ENCODE measurements at places on chromosomes 5 and 9.
A peak's percentile ranks its signal among the peaks of the same experiment; 100 is the strongest.

DNA sequence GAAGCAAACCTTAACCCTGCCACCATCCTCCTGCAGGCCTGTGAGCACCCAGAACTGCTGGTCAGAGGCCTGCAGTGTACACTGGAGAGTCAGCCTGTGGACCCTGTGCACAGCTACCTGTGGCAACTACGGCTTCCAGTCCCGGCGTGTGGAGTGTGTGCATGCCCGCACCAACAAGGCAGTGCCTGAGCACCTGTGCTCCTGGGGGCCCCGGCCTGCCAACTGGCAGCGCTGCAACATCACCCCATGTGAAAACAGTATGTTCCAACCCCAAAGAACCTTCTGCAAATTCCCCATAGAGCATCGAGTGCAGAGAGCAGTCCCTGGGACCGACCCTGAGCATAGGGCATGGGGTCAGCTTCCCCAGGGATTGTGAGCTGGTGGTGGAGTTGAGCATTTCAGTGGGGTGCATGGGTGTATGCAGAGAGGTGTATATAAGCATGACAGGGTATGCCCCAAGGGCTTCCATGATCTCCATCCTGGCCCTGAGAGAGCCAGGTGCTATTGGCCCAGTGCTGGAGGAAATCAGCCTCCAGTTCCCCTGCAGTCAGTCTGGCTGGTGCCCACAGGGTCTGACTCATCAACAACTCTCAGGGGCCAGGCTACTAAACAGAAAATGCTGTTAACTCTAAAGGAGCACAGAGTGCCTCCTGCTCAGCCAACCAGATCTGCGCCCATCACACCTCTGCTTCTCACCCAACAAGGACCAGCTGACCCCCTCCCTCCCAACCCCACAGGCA lies 126.2 kb downstream of the SAXO1 start:
- no peak for DNase-seq

GRCh38 chr9:36935768-36936497 lies 98.1 kb downstream of the PAX5 start:
- DNase-seq: no peak

GRCh38 chr5:2546938-2547337 lies 204.5 kb downstream of the IRX2 start:
- DNase-seq: no peak

GRCh38 chr5:156164306-156164705 lies 162.7 kb upstream of the SGCD start:
- DNase-seq: no peak

DNA sequence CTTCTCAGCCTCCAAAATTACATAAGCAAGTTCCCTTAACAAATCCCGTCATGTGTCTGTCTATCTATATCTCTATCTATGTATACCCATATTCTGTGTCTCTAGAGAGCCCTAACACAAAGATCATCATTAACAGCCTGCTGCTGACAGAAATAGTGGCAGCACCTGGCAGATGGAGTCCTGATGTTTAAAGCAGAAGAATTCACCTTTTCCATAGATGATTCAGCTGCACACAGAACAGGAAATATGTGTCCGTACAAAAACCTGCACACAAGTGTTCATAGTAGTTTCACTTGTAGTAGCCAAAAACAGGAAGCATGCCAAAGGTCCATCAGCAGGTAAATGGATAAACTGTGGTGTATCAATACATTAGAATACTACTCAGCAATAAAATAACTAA lies 45.0 kb upstream of the ACO1 start:
- DNase-seq: no peak

- no peak for DNase-seq
Measured at GRCh38 chr9:129285979-129286772, 108.1 kb upstream of the IER5L start.

- DNase-seq: no peak
Measured at GRCh38 chr9:10144355-10144754, 468.4 kb downstream of the PTPRD start.

DNA sequence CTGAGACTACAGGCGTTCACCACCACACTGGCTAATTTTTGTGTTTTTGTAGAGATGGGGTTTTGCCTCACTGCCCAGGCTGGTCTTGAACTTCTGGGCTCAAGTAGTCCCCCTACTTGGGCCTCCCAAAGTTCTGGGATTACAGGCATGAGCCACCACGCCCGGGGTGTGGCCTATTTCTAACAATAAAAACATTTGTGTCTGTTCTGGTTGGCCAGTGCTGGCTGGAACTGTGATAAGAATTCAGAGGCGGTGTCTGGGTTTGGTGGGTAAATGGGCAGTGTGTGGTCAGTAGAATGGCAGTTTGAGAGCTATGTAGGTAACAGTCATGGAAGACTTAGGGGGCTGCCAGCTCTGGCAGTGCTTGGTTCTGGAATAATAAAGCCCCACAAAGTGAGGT lies 46.9 kb upstream of the SYNPO start:
- DNase-seq: no peak

DNA sequence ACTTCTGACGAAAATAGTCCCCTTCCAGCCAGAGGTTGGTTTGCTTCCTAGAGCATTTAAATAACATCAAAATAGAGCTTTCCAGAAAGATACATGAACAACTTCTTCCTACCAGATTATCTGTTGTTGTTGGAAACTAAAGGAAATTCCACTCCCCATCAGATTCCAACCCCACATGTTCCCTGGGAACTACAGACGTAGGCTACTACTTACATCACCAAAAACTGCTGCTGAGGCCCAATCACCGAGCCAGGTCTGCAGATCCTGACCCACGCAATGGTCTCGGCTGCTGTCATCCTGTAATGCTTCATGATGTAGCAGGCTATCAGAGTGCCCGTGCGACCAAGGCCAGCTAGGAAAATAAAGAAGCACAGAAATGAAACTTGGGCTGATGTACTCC lies 73.4 kb downstream of the HABP4 start:
- DNase-seq: no peak

DNA sequence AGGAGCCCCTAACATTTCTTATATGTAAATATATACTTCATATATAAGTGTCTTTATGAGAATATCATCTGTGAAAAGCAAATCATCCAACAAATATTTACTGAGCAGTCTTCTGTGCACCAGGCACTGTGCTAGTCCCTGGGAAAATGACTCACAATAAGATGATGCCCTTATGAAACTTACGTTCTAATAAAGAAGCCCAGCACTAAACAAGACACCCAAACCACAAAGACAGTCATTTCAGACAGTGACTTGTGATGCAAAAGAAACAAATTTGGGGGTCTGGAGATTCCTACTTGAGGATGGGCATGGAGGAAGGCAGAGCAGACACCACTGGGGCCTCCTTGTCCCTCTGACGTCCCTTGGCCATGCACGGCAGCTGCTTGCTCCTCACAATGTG lies 30.6 kb upstream of the PPP1R2B start:
- DNase-seq: no peak

DNA sequence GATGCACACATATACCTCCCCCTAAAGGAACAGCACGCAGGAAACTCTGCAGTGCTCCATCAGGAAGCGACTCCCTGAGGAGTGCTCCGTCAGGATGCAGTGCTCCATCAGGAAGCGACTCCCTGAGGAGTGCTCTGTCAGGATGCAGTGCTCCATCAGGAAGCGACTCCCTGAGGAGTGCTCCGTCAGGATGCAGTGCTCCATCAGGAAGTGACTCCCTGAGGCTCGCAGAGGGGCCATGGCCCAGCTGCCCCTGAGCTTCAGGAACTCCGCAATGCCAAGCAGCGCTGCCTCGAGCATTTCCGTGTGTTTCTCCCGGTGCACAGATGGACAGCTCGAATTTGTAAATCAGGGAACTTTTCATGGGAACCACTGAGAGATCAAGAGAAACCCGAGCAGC lies 88.1 kb downstream of the PAX5 start:
- DNase-seq: no peak

DNA sequence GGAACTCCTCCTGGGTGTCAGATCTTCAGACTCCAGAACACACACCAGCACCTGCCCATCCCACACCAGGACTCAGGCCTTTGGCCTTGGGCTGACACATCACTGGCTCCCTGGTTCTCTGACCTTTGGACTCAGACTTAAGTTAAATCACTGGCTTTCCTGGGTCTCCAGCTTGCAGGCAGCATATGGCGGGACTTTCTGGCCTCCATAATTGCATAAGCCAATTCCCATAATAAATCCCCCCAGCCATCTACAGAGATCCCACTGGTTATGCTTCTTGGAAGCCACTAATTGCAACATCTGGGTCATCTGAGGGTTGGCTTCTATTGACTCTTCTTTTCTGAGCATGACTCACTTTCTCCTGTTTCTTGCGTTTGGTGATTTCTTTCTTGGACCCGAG lies 80.3 kb upstream of the SARDH start:
- no peak for DNase-seq

- no peak for DNase-seq
Measured at GRCh38 chr9:135049460-135049859, 38.0 kb upstream of the OLFM1 start.

GRCh38 chr5:142056816-142057696 lies 44.2 kb upstream of the GNPDA1 start:
- no peak for DNase-seq

GRCh38 chr9:91768977-91769916 lies 180.8 kb downstream of the ROR2 start:
- DNase-seq: no peak

- DNase-seq: no peak
Measured at GRCh38 chr5:53116597-53116996, 7.0 kb upstream of the MOCS2 start.

DNA sequence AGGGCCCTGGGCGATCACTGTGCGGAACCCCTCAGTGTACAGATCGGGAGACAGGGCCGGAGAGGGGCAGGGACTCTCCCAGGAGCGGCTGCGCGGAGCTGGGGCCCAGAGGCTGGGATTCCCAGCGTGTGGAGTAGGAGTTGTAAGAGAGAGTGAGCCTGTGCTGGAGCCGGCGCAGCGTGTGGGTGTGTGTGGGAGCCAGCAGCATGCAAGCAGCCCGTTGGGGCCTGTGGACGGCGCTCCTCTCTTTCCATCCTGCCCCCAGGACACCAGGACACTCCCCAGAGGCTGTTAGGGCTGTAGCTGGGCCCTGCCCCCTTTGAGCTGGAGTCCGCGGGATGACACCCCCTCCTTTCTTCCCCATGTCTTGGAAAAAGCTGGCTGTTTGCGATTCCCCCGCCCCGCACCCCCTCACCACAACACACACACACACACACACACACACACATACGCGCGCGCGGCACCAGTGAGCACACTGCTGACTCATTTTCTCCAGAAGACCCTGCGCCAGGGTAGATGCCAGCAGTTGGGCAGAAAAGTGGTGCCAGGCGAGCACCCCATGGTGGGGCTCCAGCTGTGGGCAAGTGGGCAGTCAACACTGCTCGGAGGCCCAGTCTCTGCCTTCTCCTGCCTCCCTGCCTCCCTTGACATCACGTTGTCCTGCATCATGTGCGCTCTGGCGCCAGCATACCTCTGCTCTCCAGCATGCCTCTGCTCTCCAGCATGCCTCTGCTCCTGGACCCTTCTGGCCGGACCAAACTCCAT lies 1.5 kb downstream of the COL27A1 start:
- no peak for DNase-seq

GRCh38 chr5:66326276-66326675 lies 182.2 kb downstream of the SREK1 start:
- DNase-seq: no peak

GRCh38 chr5:148829734-148830133 lies 3.3 kb downstream of the ADRB2 start:
- DNase-seq: no peak

GRCh38 chr9:27528886-27529315 lies 713 bp downstream of the MOB3B start:
- DNase-seq: peak; percentile 35

DNA sequence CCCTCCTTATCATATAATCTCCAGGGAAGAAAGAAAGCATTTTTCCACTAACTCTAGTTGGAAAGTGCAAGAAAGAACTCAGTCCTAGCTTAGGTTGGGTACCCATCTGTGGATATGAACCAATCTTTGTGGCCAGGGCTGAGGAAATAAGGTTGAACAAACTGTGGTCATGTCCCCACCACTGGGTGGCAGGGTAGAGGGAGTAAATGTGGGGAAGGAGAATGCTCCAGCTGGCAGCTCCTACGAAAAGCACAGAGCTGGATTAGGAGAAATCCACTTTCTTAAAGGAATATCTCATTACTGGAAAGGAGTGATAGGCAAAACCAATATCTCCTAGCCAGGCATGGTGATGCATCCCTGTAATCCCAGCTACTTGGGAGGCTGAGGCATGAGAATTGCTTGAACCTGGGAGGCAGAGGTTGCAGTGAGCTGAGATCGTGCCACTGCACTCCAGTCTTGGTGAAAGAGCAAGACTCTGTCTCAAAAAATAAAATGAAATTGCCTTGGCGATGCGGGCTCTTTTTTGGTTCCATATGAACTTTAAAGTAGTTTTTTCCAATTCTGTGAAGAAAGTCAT lies 175.1 kb downstream of the CCDC192 start:
- no peak for DNase-seq

GRCh38 chr5:143446535-143447226 lies 43.2 kb upstream of the NR3C1 start:
- no peak for DNase-seq

DNA sequence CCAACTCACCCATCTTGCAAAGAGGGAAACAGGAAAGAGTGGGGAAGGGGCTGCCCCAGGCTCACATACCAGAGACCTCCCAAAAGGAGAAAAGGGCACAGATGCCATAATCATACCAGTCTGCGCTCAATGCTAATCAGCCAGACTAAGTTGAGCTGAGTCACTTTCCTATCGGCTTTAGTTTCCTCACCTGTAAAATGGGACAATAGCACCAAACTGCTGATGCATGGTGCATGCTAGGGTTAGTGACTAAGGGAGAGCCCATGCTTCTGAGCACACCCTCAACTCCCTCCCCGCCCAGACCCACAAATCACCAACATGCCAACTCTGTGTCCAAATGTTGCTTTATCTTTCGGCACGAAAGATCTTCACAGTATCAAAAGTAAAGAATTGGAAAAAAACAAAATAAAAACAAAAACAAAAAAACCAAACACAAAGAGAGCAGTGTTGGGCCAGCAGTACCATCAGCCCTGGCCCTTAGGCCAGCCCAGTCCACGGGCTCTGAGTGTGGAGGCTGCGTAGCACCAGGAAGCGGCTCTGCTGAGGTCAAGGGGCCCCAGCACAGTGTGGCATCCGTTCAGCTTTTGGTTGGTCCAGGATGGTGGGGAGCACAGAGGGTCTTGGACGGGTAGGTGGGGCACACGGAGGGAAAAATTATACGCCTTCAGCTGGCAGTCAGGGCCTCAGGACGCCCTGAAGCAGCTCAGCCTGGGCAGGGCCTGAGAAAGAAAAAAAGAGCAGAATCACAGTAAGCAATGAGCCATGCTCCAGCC lies 2.9 kb upstream of the DDX41 start:
- no peak for DNase-seq

DNA sequence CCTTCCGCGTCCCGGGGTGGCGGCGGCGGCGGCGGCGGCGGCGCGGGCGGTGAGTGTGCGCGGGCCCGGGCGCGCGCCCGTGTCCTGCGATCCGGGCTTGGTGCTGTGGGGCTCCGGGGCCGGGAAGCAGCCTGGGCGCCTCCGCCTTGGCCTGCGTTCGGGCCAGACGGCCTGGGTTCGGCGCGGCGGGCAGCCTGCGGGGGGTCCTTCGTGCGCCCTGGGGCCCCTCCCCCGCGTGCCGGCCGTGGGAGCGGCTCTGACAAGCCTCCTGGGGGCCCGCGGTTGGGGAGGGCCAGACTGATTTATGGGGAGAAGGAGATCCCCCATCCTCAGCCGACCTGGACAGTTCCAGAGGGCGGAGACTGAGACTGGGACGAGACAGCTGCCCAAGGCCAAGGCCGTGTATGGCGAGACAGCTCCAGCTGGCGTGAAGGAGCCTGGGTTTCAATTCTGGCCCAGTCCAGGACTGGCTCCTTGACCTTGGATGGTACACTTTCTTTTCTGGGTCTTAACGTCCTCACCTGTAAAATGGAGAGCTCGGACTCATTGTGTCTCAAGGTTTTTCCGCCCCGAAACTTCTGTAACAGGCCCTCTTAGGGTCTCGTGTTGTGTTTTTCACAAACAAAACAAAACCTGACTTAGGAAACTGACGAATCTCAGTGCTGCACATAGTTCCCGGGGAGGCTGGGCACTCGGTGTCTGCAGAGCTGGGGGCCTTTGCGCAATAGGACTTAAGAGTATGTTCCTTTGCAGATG lies 603 bp downstream of the TMEM268 start:
- DNase-seq: peak; percentile 54

Data from stimulated activated naive CD4-positive, alpha-beta T cell treated with Interleukin-2 at 50 U/mL for 16 hours (primary cell).